ENCODE measurements at places on chromosomes 5 and 9.
A peak's percentile ranks its signal among the peaks of the same experiment; 100 is the strongest.

DNA sequence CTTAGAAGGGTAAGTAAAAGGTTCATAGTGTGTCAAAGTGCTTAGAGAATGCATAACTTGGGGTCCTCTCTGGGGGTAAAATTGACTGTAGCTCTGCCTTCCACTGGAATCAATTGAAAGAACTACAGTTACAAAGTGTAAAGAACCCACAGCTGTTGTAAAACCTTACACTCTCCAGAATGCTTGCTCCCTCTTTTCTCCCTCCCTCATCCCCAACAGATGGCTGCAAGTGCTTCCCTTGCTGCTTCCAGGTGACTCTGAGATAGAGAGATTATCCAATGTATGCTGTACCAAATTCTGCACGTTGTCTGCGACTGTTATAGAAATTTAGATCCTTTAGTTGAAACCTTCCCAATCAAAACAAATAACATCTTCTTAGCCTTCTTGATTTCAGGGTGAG lies 126.0 kb downstream of the STK32A start:
- DNase-seq = no peak

DNA sequence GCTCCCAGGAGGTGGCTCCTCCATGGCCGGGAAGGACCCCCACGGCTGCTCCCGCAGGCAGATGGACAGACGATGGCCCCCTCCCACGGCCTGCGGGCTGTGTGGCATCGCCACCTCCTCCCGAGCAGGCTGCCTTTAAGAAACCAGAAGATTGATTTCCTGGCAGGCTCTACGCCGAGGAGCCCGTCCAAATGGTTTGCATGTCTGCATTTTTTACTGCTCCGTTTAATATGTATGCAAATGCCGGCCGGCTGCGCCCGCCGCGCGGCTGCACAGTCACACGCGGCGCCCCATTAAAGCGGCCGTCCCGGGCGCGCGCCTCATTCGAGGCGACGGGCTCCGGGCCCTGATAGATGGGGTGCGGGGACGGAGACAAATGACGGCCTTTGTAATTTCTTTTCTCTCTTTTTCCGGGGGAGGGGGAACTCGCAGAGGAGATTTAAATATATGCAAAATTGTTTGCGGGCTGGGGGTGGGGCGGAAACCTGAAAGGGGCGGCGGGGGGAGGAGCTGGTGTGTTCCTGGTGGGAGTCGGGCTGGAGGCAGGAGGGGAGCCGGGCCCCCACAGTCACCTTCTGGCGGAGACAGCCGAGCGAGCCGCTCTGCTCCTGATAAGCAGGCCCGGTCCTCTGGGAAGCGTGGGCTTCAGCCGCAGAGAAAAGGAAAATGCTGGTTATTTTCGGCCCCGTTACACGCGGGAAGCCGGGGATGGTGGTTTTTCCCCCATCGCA lies 158.7 kb upstream of the IER5L start:
- DNase-seq = no peak

DNA sequence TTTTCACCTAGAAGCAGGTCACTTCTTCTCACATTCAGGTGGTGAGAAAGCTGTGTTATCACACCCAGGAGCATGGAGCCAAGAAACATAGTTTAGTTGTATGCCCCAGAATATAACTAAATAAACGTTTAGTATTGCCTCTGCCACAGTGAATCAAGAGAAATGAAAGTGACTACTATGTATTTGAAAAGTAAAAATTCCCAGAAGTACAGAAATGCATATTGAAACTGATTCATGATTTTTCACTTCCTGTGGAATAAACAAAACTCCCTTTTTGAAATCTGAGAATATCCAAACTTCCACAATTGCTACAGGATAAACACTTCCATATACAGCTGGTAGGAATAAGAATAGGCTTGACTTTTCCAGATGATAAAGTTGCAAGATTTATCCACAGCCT lies 15.3 kb upstream of the NINJ1 start:
- DNase-seq = no peak

- DNase-seq = no peak
These were observed 1.3 kb upstream of the TRIM36 start for GRCh38 chr5:115170929-115171510.

DNA sequence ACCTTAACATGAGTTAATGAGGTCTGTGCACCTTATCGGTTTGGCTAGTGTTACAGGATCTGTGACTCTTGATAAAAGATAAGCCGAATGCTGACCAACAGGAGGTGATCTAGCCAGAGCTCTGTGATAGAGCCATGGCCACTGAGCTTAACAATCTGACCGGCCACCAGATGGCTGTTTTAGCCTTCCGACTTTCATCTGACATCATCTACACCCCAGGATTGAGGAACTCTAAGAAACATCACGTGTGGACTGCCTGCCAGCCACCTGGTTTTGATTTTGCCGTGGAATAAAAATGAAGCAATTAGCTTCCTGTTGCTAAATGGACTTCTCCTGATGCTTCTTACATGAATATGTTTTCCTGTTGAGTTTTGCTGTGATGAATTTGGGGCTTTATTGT lies 281.3 kb downstream of the CEMIP2 start:
- no peak for DNase-seq

GRCh38 chr5:17269201-17269600 lies 51.8 kb downstream of the BASP1 start:
- no peak for DNase-seq

DNA sequence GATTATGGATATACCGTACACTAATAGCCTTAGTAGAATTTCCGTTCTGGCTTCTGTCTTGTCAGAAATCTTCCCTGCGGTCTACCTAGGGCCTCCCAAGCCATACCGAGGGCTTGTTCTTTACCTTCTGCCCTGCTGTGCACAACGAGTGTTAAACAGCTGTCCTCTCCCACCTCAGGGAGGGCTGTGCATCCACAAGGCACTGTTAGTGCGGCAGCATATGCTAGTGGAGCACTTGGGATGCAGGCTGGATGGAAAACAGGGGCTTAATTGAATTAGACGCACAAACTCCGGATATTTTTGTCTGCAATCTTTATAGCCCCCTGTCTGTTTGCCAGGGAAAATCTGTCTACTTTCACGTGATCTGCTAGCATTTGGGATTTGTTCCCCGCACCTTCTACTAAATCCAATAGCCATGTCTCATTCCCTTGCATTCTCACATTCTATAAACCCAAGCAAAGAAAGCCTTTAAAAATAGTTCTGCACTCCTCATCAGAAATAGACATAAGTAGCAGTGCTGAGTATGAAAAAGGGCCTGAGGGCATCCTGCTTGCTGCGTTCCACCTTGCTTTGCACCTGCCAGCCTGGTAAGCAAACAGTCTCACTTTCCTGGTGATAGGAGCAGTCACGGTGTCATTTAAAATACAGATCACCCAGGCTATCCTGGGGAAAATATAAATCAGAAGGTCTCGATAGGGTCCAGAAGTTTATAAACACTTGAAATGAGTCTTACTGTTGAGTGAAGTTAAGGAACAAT lies 382.6 kb downstream of the RASEF start:
- DNase-seq = no peak

GRCh38 chr5:177608243-177609075 lies 8.5 kb downstream of the B4GALT7 start:
- DNase-seq = no peak

DNA sequence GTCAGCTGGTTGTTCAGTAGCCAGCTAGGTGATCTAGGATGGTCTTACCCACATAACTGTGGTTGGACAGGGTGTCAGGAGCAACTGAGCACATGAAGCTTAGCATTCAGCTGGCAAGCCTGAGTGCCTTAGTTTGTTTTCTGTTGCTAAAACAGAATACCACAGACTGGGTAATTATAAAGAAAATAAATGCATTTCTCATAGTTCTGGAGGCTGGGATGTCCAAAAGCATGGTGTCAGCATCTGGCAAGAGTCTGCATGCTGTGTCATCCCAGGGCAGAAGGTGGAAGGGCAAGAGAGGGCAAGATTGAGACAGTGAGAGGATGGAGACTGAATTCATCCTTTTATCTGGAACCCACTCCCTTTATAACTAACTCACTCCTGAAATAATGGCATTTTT lies 921.5 kb downstream of the TLE4 start:
- DNase-seq = no peak

- DNase-seq = no peak
These were observed 7.6 kb downstream of the SLC24A2 start for GRCh38 chr9:19781240-19781639.

- no peak for DNase-seq
These were observed 1543.4 kb downstream of the EFNA5 start for GRCh38 chr5:106127341-106127781.

GRCh38 chr9:69145144-69145715 lies 28.8 kb upstream of the TJP2 start:
- no peak for DNase-seq

- DNase-seq = no peak
These were observed 1062.5 kb downstream of the CDH9 start for GRCh38 chr5:25975885-25976284.

DNA sequence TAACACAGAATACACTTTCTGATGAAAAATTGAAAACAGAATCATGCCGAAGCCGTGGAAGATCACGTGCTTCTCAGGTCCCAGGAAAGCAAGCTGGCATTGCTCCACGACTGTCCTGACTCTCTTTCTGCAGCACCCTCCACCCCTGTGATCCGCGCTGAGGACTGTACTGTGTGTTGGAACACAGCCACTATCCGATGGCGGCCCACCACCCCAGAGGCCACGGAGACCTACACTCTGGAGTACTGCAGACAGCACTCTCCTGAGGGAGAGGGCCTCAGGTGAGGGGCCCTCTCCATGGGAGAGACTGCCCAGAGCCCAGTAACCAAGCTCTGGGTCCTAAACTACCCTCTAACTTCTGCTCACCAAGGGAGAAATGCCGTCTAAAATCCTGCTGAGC lies 73.3 kb downstream of the CMYA5 start:
- no peak for DNase-seq

GRCh38 chr5:38601863-38602298 lies 45.4 kb upstream of the LIFR start:
- DNase-seq = no peak

- DNase-seq = peak; percentile 88
These were observed 666.4 kb upstream of the ZNF608 start for GRCh38 chr5:125412561-125413495.

- DNase-seq = no peak
These were observed 180.8 kb downstream of the ASTN2 start for GRCh38 chr9:117234103-117234502.

DNA sequence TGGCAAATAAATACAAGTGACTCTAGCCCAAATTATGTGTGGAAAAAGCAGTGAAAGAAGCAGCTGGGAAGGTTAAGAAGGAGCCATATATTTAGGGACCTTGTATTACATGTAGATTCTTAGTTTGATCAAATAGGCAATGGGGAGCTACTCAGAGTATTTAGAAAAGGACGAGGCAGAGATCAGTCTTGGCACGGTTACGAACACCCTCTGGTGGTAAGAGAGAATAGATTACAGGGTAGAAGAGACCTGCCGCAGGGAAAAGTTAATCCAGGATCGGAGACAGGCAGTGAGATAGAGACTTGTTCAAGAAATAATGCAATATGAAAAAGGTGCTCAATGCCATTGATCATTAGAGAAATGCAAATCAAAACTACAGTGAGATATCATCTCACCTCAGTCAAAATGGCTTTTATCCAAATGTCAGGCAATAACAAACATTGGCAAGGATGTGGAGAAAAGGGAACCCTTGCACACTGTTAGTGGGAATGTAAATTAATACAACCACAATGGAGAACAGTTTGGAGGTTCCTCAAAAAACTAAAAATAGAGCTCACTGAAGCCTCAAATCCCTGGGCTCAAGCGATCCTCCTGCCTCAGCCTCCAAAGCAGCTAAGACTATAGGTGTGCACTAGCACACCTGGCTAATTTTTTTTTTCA lies 12.0 kb downstream of the INIP start:
- no peak for DNase-seq

- DNase-seq = no peak
These were observed 75.0 kb downstream of the TTC39B start for GRCh38 chr9:15231788-15232635.
